ENCODE measurements at places on chromosomes 12 and 14.

DNA sequence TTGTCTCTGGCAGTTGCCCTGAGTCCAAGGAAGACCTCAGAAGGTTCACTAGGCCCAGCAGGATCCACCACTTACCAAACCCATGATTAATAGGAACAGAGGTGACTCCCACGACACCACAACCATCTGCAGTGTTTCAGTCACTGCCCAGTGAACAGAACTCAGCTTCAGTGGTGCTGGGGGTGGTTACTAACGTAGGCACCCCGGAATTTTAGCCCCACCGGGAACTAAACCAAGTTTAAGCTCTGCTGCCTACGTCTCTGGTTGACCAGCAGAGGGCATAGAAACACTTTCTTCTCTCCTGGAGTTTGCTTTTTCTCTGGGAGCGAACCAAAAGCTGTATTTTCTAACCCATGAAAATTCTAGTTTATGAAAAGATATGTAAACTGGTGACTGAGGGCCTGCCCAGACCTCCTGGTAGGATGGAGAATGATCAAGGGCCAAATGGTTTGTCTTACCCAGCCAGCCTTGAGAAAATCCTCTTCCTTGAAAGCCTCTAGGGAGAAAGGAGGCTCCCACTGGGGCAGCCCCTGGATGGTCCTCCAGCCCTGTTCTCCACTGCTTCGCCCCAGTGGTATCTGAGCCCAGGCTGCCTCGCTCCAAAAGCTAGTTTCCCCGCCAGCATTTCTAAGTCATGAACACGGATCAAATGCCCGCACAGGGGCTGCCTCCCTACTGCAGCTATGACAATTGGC lies 379.8 kb downstream of the DPF3 start:
- DNase-seq = no peak

DNA sequence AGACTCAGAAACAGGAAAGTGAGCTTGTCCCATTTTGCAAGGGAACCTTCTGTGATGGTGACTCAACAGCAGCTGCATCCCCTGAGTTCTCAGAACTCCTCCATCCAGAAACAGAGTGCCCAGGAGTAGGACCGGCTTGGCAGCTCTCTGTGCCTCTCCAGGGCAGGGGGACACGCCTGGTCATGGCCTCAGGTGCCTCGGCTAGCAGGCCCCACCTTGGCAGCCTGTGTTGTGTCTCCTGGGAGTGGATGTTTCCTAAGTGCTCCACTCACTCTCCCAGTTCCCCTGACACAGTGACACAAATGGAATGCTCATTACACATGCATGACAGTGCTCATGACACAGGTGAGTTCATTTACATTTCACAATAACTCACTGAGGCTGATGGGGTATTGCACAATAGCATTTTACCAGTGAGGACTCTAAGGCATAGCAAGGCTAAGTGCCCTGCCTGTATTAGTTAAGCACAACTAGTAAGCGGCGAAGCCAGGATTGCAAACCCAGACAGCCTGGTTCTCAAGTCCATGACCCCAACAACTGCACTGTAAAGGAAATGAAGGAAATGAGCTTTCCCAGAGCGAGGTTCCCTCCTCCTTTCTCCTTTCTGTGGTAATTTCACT lies 47.4 kb downstream of the CALM1 start:
- DNase-seq = no peak

DNA sequence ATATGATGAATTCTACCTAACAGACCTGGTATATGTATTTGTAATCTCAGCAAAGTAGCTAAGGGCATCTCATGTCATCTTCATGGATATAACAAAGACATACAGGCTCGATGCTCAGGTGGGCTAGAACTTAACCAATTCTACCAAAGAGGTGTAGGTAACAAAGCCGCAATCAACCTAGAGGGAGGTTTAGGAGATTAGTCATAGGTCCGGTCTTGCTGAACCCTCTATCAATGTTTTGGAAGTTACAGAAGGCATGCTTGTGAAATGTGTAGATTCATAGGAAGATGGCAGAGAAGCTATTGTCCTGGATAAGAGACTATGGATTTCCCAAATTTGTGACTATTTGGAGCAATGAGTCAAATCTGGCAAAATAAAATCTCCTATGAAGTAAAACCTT lies 42.6 kb upstream of the SYCP3 start:
- no peak for DNase-seq

DNA sequence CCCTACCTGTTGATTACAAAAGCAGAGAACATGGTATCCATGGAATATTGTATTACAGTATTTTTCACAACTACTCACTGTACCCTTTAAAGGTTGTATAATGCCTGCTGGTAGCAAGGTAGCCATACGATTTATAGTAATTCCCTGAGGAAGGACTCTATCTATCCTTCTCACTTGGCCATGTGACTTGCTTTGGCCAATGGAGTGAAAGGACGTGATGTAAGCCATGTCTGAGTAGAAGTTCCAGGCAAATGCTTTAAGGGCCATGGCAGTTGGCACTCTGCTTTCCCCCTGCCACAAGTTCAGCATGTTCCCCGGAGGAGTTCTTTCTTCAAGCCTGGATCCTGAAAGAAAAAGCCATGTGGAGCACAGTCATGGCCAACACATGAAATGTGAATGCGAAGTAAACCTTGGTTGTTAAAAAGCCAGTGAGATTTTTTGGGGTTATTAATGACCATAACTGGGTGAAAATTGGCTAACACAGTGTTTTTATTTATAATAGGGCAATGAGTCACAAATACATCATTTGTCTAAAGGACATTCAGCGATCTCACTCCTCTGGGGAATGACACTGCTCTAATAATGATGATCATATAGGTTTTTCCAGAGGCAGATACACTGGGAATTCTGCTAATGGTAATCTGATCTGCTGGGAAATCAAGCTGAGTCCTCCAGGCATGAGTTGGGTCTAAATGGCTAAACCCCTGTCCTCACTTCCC lies 67.4 kb upstream of the SLC38A2 start:
- DNase-seq = no peak

GRCh38 chr12:21183721-21184275 lies 52.8 kb downstream of the SLCO1B1 start:
- no peak for DNase-seq

DNA sequence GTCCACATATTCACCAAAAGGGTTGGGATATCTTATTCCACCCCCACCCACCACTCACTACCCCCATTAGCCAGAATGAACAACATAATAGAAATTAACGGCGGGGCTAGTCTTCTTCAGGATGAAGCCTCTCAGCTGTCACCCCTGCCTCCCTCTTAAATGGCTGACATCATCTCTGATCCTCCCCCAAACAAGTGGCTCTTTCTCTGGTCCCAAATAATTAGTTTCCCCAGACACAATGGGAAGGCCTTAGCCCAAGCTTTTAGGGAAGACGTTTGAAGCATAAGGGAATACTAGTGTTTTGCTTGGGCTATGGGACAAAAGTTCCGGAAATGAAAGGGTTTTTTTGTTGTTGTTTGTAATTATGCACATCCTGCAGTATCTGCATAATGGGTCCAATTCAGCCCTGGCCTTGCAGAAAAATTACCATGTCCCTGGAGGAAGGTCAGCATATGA lies 13.8 kb downstream of the STON2 start:
- no peak for DNase-seq

DNA sequence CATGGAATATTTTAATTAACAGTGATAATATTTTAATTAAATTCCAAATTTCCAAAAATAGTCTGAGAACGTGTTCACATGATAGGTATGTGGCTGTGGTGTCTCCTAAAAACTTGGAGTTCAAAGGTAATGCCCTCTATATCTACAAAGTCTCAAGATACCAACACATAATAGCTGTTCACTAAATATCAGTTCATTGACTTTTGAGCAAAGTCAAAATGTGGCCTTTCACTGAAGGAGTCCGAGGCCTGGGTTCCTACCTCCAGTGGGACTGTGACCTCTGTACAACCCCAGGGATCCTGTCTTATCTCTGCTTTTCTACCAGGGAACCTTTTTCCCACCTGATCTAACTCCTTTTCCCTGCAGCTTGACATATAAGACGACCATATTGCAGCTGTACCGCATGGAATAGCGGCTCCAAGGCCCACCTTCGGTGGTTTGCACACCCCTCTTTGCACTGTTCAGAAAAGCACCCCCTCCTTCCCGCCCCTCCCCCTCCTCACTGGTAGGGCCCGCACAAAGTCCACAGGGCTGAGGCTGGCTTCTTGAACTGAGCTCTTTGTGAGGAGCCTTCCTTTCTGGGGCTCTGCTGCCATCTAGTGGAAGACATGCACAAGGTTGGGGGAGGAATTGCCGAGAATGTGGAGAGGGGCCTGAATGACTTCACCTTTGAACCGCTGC lies 3.1 kb downstream of the CCND2 start:
- DNase-seq = peak; percentile 70

DNA sequence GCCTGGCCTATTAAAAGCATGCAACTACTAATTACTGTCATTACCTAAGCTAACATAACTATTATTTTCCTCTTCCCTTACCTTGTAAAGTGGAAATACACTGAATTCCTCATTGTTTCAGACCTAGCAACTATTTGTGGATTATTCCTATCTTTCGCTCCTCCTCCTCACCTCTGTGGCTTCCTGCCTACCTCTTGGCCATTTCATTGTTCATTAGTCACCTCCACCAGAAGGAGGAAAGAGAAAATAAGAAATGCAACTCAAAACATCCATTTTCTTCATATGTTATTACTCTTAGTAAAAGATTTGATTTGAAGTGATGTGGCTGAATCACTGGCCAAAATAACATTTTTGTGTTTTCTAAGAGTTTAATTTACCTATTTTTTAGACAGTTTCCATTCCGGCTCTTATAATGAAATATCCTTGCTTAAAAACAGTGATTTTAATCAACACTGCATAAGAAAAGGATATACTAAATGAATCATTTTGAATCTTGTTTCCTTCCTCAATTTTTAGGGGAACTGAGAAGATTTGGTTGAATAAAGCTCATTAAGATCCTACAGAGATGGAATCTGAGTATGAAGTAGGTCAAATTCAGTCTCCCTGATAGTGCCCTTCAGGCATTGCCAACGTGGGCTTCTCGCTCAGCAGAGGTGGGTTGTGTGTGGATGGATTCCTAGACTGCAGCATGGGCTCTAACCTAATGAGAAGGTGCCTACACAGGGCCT lies 27.6 kb upstream of the ARHGAP5 start:
- no peak for DNase-seq

GRCh38 chr12:88591343-88591742 lies 11.1 kb upstream of the KITLG start:
- DNase-seq = no peak

DNA sequence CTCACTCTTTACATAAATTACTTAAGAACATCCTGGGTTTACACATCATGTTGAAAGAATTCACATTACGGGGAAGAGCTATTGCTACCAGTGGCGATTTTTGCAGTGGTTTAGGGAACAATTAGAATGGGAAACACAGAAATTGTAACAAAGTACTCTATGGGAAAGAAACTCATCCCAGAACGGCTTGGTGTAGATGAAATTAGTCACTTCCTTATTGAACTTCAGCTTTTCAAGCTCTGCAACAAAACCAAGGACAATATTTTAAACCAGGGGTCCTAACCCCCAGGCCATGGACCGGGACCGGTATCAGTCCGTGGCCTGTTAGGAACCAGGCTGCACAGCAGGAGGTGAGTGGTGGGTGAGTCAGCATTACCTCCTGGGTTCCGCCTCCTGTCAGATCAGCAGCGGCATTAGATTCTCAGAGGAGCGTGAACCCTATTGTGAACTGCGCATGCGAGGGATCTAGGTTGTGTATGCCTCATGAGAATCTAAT lies 32.3 kb upstream of the FICD start:
- DNase-seq = no peak

DNA sequence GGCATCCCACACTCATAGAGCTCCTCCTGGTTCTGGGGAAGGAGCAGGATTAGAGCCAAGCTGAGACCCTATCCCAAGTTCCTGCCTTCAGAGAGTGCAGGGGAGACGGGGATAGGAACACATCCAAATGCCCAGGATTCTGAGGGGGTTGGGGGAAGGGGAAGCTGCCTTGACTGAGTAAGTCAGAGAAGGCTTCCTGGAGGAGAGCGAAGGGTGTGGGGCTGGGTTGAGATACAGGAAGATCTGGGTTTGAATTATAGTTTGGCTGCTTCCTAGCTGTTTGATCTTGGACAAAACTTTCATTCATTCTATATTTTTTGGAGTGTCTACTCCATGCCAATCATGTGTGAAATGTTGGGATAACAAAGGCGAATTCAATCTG lies 8.0 kb upstream of the AQP2 start:
- DNase-seq = no peak

DNA sequence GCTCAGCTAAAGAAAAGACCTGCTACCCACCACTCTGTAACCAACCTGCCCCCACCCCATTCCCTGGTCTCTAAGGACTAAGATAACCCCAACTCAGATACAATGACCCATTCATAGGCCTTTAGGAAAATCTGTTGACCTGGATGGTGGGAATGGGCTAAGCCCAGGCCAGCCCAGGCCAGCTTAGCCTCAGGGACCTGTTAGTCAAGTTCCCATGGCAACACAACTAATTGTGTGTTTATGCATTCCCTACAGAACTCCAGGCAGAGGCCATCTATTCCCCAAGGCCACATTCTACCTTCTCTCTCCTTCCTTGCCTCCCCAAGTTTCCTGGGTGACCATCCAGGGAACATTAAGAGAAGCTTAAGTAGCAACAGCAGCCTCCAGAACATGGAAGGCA lies 16.1 kb upstream of the KRT8 start:
- DNase-seq = no peak

- DNase-seq = no peak
Measured at GRCh38 chr12:71007781-71008404, 87.4 kb upstream of the PTPRR start.

- no peak for DNase-seq
Measured at GRCh38 chr12:102496591-102496990, 16.2 kb upstream of the IGF1 start.

DNA sequence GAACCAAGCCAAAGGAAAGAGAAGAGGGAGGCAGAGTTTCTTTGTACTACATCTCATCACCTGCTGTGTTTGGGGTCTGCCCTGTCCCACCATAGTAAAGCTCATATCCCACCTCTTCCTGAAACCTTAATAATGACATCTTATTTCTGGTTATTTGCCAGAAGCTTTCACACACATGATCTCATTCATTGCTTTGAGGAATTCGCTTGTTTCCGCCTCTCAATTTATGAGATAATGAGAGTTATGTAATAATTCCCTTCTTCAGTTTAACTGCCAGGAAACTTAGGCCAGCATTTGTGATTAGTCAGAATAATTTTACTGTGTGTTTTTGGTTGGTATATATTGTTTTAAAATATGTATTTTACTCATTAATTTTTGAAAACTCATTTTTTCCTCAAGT lies 205.2 kb downstream of the CACNA1C start:
- no peak for DNase-seq

DNA sequence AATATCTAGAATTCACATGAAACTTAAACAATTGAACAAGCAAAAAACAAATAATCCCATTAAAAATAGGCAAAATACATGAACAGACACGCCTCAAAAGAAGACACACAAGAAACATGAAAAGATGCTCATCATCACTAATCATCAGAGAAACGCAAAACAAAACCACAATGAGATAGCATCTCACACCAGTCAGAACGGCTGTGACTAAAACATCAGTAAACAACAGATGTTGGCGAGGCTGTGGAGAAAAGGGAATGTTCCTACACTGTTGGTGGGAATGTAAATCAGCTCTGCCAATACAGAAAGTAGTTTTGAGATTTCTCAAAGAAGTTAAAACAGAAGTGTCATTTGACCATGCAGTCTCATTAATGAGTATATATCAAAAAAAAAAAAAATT lies 121.3 kb downstream of the PTPRO start:
- DNase-seq = no peak

GRCh38 chr14:102878174-102878969 lies 44.1 kb upstream of the AMN start:
- no peak for DNase-seq

- DNase-seq = no peak
Measured at GRCh38 chr12:1162081-1162760, 171.2 kb downstream of the ERC1 start.
